ENCODE measurements at places on chromosomes 7 and 10.

DNA sequence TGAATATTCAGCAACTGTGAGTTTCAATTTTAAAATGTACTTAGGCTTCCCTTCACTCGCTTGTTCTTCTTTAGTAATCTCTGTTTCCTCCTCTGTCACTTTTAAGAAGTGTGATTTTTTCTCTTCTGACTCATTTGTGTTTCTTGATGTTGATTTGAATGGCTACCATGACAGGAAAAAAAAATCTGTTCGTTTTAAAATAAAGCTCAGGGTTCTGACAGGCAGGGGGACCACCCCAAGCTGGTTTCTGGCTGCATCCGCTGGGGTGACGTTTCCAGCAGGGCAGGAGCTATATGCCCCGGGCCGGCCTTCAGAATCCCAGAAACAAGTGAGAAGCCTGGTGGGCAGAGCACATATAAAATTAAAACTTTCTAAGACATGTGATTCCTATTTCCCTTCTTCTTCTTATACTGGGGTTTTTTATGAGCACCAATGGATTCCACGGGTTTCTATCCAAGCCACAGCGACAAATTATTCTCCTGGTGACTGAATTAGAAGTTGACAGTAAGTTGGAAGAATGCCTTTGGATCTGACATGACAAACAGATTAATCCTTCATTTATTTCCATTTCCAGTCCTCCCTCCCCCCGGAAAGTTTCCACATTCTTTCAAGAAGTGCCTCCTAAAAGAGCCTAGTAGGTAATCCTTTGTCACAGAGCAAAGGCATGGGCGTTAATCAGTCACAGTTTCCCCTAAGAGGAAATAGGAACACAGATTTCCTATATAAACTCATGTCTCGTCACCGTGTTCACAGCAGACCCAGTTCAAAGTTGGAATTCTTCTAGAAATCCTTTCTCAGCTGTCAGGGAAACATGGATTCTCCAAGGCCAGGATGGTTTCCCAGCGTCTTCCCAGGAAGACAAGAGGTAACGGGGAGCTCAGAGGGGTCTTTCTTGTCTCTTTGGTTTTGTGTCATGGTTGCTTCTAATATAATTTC, 79.9 kb downstream of the PTPRE start:
- no peak for DNase-seq

DNA sequence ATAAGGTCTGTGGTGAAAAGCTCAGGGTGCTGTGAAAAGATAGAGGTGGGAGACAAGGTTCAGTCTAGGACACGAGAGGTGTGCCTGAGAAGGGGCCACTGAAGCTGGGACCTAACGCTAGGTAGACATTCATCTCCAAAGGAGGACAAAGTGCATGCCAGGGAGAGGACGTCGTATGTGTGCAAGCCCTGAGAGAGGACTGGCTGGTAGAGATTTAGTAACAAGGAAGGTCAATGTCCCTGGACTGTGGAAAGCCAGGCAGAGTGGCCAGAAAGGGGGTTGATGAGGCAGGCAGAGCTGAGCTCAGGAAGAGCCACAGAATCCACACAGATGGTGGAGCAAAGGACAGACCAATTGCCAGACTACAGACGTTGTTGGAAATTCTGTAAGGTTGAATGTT, 817.6 kb downstream of the CCSER2 start:
- DNase-seq = no peak

DNA sequence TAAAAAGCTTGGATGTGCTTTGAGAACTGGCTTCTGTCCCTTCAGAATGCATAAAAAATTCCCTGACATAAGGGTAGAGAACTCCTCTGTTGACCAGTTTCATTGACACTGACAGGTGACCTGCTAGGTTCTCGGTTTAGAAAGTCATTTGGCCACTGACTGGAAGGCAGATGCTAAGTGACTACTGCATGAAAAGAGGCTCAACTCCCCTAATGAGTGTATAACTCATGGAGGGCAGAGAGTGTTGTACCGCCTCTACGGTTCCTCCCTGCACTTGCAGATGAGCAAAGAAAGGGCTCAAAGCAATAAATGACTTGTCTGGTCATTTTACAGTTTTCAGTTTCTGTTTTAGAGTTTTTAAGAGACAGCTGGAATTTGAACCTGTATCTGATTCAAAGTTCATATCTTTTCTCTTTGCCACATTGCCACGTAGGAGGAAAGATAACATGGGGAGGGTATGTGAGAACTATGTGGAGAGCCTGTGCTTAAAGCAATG, 2.9 kb upstream of the FGL2 start:
- no peak for DNase-seq

DNA sequence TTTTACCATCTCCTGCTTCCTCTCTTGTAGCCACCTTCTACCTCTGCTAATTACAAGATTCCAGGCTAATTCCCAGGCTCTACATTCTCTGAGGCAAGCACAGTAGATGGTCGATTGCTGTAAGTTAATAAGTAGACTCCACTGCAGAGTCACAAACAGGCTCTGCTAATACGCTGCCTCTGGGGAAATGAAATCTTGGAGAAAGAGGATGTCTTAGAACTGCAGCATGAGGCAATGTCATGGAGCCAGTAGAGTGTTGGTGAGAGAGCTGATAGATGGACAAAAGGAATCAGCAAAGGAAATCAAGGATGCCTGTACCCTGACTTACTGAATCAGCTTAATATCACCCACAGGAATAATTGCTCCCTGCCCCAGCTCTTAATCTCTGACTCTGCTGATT, 1260.3 kb downstream of the XPNPEP1 start:
- DNase-seq = no peak

- no peak for DNase-seq
These were observed 695 bp upstream of the RBM28 start for GRCh38 chr7:128344431-128344774.

GRCh38 chr10:45555795-45556194, 116.8 kb downstream of the ZFAND4 start:
- no peak for DNase-seq

- no peak for DNase-seq
These were observed 65.0 kb downstream of the ZEB1 start for GRCh38 chr10:31383810-31384588.

GRCh38 chr7:42650171-42650570, 261.7 kb downstream of the C7orf25 start:
- no peak for DNase-seq

- DNase-seq = no peak
These were observed 106.5 kb downstream of the ARHGAP12 start for GRCh38 chr10:31822150-31822549.

- DNase-seq = no peak
These were observed 49.1 kb downstream of the PARP12 start for GRCh38 chr7:140013676-140014075.

DNA sequence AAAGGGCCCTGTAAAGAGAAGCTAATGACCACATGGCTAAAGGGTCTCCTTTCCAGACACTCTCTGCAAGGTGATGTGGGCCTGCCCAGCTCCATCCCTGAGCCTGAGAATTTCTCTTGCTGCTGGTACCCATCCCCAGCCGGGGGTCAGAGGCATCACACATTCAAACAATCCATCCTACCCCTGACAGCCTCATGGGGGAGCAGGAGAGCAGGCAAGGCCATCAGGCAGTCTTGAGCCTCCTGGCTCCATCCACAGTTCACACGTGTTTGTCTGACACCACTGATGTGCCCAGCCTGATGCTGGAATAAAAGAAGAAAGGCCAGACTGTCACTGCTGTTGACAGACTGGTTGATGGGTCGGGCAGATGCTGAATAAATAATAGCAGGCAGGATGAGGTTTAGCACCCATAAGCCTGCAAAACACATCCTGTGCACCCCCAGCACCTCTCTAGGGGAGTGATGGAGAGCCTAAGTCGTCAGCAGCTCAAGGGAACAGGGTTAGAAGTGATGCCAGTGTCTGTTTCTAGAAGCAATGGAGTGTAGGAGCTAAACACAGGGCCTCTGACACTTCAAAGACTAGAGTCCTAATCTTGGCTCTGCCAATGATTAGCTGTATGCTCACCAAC, 43.5 kb downstream of the TLL2 start:
- DNase-seq = no peak

DNA sequence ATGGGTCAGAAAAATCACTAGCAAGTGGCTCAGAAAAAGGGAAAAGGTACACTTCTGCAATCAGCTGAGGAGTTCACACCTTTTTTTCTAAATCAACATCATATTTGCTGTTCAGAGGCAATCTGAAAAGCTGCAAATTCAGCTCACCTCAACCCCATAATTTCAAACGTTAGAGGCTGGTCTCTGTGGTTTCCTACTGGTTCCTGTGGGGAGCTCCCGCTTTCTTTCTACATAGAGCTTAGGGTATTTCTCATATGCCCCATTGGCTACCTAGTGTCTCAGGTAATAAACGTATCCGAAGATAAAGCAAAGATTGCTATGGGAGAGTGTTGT, 5.2 kb upstream of the ZNF22 start:
- no peak for DNase-seq

- DNase-seq = no peak
These were observed 12.2 kb downstream of the VSIR start for GRCh38 chr10:71761105-71761511.

DNA sequence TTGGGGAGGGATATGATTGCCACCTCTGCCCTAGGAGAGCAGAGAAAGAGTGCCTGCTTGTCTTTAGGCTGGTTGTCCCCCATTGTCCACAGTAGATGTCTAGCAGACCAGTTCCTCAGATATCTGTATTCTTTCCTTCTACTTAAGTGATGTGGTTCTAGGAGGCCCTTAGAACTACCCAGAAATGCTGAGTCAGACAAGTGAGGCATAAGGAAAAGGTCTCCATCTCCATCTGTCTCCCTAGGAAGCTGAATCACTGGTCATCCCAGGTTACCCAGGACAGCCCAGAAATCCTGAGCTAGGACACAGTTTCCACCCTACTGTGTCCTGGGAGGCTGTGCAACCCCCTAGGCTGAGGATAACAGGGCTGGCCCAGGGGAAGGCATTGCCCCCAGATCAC, 93.4 kb upstream of the INHBA start:
- no peak for DNase-seq

GRCh38 chr10:68135362-68135761, 26.1 kb downstream of the MYPN start:
- DNase-seq = no peak

DNA sequence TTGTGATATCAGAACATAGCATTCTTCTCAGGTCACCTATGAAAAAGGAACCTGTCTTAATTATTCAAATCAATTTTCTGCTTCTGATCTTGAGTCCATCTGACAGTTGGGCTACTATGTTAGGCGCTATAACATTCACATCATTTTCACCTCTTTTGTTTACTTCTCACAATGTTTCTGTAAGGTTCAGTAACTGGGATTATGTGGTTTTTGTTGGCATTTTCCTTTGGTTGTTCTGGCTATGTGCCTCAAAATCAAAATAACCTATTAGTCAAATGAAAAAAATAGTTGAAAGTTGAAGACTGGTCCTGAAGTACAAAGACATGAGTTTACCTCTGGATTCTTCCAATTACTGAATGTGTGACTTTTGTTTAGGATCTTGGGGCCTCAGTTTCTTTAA, 221.3 kb upstream of the SMIM30 start:
- DNase-seq = no peak

DNA sequence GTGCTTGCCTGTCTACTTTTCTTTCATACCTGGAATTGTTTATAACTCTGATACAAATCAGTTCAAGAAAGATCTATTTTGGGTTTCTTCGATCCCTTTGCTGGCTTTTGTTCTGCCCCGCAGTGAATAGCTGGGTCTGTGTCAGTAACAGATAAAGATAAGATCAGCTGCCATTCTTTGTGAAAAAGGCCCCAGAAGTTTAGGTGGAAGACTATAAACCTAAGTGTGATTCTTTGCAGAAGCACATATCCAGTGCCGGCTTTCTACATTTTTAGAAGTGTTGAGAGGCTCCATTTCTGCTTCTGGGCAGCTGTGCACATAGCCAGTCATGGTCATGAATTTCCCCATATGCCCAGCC, 686.4 kb upstream of the C7orf33 start:
- no peak for DNase-seq

- DNase-seq = no peak
These were observed 8.8 kb upstream of the SLC25A28 start for GRCh38 chr10:99628923-99629624.

DNA sequence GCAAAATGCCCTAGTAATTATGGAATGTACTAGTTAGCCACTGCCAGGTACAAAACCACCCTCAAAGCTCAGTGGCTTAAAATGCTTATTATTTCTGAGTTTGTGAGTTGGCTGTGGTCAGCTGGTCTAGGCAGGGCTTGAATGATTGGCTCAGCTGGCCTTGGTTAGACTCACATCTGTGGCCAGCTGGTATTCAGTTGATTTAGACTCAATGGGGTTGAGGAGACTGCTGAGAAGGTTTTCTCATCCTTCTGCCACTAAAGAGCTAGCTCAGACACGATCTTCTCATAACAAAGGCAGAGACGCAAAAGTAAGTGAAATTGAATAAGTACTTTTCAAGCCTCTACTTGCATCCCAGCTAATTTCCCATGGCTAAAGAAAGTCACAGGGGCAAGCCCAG, 57.1 kb upstream of the CYP2C18 start:
- no peak for DNase-seq

DNA sequence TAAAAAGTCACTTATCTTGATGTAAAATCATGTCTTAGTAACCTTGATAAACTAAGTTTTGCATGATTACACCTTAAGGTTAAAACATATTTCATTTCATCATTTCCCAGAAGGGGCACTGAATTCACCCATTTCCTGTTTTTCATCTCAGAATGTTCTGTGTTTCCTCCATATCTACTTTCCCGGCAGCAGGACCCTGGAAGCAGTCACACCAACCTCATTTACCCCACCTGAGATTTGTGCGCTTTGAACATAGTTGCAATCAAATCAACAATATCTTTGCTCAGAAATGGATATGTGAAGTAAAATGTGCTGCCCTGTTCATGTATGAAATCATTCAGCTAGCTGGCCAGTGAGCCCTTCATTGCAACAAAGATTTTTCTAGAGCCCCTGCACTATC, 46.8 kb downstream of the IKZF1 start:
- peak; percentile 66 for DNase-seq

GRCh38 chr10:119268428-119268827, 61.1 kb downstream of the GRK5 start:
- DNase-seq = no peak

- no peak for DNase-seq
These were observed 183.6 kb upstream of the NFE2L3 start for GRCh38 chr7:25968205-25968993.

DNA sequence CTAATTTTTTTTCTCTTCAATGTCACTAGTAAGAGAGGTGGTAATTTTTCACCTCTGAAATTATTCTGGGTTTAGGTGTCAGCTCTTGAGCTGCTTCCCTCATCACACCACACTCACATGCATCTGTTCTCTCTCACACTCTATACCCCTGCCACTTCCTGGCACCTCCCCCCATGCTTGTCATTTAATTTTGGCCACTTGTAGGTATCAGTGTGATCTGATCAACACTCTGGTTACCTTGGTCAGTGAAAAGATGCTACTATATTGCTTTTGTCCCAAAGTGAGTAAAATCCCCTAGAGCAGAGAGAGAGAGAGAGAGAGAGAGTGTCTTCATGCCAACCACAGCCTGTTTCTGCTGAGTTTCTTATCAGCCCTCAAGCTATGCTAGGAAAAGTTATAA, 42.5 kb downstream of the STK17A start:
- peak; percentile 79 for DNase-seq

GRCh38 chr10:103519798-103520197, 26.3 kb downstream of the NEURL1 start:
- no peak for DNase-seq

GRCh38 chr10:80538481-80539185, 931 bp downstream of the SH2D4B start:
- DNase-seq = no peak

GRCh38 chr10:52424341-52424740, 110.3 kb downstream of the DKK1 start:
- no peak for DNase-seq

- no peak for DNase-seq
These were observed 139.5 kb upstream of the FERD3L start for GRCh38 chr7:19284596-19285300.

All from CD8-positive, alpha-beta T cell (primary cell).